ENCODE measurements at places on chromosomes 5 and 9.

GRCh38 chr9:30075451-30076199 lies 2308.8 kb upstream of the ACO1 start:
- DNase-seq = peak; percentile 20

DNA sequence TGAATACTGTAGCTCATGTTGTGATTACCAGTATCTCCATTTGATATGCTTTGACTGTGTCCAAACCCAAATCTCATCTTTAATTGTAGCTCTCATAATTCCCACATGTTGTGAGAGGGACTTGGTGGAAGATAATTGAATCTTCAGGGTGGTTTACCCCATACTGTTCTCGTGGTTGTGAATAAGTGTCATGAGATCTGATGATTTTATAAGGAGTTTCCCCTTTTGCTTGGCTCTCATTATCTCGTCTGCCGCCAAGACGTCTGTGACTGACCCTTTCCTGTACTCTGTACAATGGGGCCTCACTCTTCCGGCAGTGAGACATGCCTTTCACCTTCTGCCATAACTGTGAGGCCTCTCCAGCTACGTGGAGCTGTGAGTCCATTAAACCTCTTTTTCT lies 59.3 kb downstream of the TRIO start:
- no peak for DNase-seq

- DNase-seq = no peak
Measured at GRCh38 chr9:114732823-114733222, 50.8 kb upstream of the TEX48 start.

DNA sequence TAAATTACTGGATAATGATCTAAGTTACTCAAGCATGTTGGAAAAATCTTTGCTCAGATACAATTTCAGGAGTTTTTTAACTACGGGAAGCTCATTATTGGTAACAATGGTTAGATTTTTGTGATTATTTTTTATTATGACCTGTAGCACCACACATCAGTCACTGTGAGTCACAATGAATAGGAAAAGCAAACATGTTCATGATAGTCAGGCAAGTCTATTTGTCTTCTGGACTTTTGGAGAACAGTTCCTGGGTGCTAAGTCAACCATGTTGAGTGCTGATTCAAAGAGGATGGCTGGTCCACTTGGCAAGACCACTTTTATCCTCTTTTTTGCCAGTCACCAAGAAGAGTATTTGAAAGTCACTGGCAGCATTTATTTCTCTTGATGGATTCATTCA lies 403.2 kb downstream of the KIF4B start:
- DNase-seq = no peak

- DNase-seq = no peak
Measured at GRCh38 chr5:162248107-162248713, 180.6 kb downstream of the GABRG2 start.

DNA sequence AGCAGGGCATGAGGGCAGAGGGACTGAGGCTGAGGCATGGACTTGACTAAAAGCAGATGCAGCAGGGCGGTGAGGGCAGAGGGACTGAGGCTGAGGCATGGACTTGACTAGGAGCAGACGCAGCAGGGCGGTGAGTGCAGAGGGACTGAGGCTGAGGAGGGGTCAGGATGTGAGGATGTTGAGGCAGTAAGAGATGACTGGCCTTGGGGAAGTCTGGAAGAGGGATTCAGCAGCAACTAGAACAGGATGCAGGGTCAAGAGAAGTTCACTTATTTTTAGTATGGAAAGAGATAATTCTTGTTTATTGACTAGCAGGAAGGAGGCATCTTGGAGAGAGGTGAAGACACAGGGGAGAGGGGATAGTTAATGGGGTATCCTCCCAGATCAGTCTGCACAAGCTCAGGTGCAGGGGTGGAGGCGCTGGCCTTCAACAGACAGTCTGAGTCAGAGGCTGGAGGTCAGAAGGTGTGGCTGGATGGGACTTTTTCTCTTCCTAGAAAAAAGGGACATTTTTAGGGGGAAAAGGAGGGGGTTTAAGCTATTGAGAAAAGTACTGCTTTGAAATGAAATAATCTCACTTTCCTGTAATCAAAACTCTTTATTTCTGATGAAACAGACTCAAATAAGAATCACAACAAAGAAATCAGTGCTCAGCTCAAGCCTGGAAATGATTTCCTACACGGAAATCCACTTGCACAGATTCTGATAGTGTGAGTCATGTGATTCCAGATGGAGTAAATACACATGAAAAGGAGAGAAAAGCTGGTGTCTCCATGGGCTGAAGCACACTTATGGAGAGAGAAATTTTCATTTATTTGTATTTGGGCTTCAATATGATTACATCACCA lies 130.9 kb downstream of the PALM2AKAP2 start:
- DNase-seq = no peak

GRCh38 chr9:14434158-14434504 lies 120.2 kb upstream of the NFIB start:
- DNase-seq = no peak

DNA sequence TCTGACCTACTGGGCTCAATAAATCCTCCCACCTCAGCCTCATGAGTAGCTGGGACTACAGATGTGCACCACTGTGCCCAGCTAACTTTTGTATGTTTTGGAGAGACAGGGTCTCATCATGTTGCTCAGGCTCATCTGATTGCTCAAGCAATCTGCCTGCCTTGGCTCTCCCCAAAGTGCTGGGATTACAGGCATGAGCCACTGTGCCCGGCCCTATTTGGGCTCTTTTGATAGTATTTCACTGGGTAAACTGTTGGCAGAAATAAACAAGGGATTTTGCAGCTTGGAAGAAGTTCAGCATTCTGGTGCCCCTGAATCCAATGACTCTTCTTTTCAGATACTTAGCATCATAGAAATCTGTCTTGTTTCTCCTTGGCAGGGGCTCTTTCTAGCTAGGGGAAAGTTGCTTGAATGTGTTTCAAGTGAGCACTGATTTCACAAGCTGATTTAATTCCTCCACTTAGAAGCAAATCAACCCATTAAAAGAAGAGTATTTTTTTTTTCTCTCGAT lies 146.8 kb downstream of the PAPPA start:
- DNase-seq = no peak
